Stimulated activated CD8-positive, alpha-beta memory T cell treated with anti-CD3 and anti-CD28 coated beads, Interleukin-12 subunit alpha, Interleukin-12 subunit beta, amount 100 ng/mL, for 4 hours (primary cell): ENCODE measurements at places on chromosomes 16 and 17.
A peak's percentile ranks its signal among the peaks of the same experiment; 100 is the strongest.

DNA sequence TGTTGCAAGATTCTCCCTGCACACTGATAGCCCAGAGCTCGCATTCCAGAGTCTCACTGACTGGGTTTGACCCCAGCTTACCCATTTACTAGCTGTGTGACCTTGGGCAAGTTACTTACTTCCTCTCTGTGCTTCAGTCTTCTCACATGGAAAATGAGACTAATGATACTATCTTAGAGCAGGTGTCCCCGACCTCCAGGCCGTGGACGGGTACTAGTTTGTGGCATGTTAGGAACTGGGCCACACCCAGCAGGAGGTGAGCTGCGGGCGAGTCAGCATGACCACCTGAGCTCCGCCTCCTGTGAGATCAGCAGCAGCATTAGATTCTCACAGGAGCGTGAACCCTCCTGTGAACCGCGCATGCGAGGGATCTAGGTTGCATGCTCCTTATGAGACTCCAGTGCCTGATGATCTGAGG is 15.8 kb downstream of the ANKFY1 start:
- no peak for DNase-seq

- DNase-seq = no peak
Observed at GRCh38 chr17:64572682-64573154, 65.9 kb downstream of the CEP95 start.

DNA sequence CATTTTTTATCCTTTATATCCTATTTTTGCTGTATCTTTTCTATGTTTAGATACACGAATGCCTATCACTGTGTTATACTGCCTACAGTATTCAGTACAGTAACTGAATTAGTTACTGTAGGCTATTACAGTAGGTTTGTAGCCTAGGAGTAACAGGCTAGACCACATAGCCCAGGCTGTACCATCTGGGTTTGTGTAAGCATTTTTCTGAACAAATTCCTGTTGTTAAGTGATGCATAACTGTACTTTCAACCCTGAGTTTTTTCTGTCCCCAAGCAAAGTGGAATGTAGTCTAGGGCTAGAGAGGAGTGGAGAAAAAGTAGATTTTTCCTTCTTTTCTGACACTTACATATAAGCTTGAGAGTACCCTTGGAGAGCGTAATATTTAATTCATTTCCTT is 282.1 kb downstream of the HS3ST3B1 start:
- DNase-seq = no peak

GRCh38 chr17:55281649-55282378 is 17.1 kb downstream of the HLF start:
- no peak for DNase-seq

DNA sequence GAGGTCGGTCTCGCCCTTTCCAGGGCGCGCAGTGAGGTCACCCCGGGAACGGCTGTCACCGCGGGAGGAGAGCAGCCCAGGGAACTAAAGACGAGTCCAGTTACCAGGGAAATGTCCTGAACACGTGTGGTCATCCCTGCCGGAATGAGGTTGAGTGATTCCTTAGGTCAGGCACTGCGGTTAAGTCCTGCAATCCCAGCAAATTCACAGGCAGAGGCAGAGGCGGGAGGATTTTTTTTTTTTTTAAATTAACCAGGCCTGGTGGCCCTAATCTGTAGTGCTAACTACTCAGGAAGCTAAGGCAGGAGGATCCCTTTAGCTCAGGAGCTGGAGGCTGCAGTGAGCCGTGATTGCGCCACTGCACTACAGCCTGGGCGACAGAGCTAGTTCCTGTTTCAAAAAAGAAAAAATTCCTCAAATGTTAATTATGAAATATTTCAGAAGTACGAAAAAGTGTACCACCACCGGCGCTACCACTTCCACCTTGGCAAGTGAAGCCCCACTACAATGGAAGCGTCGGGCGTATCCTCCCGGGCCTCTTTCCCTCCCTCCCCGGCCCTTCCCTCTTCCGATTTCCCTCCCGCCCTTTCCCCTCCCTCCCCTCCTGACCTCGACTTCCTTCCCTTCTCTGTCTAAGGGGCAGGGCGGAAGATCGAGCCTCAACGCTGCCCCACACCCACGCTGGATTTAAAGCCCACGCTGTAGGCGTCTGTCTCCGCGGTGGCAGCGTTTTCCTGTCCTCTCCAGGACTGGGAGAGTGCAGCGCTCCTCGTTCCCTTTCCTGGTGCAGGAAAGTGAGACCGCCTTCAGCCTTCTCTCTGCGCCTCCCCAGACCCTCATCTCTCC is 27.3 kb downstream of the SLFN11 start:
- no peak for DNase-seq

GRCh38 chr16:23072769-23073549 is 76.3 kb downstream of the USP31 start:
- DNase-seq = no peak

- no peak for DNase-seq
Observed at GRCh38 chr16:51565184-51565583, 414.1 kb upstream of the SALL1 start.

DNA sequence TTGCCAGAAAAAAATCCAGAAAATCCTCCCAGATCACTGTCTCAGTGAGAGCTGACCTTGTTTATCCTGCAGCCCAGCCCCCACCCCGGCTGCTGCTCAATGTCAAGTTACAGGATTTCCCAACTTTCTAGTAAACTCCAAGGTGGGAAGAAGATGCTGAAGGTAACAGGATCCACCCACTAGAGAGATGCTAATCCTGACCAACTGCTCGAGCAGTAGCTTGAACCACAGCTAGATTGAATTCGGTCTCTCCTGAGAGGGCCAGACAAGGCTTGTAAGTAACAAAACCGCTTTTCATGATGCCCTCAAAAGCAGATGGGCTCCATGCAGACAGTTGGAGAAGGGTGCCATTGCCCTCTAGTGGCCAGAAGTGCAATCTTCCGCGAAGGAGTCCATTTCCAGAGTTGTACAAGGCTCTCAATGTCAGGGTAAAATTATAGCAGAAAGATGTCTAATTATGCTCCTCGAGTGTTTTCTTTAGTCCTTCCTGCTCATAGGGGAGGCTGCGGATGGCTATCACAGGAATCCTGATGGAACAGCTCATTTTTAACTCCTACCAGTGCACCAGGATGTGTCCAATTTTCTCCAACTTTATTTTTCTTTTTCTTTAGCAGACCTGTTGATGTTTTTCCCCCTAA is 3.9 kb downstream of the CDH11 start:
- DNase-seq = no peak

- no peak for DNase-seq
Observed at GRCh38 chr17:77109764-77110359, 30.9 kb upstream of the SEC14L1 start.

GRCh38 chr16:49128740-49129139 is 152.9 kb downstream of the CBLN1 start:
- no peak for DNase-seq

- DNase-seq = no peak
Observed at GRCh38 chr17:61129267-61130254, 270.1 kb upstream of the TBX2 start.

DNA sequence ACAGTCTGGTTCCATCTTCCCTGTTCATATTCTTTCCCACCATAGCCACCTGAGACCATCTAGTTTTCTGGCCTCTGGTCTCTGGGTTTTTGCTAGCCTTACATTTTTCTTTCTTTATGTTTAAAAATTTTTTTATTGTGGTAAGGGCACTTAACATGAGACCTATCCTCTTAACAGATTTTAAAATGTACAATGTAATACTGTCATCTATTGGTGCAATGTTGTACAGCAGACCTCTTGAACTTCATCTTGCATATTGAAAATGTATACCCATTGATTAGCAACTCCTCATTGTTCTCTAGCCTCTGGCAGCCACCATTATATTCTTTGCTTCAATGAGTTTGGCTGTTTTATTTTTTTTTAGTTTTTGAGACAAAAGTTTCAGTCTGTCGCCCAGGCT is 39.2 kb downstream of the ITGAM start:
- no peak for DNase-seq

DNA sequence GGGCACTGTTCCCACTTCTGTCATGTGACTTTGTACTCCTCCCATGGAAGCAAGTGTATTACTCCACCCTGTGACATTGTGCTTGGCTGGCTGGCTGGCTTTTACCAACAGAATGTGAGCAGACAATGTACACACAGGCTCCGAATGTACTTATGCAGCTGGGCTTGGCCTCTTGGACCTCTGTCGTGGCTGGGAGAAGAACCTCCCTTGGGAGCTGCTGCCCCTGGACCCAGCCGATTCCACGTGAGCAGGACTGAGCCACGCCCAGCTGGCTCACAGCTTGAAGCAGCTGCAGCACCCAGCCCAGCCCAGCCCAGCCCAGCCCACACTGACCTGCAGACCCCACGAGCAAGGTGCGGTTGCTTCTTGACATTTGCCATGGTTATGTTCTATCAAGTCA is 177.5 kb downstream of the RBFOX3 start:
- no peak for DNase-seq

DNA sequence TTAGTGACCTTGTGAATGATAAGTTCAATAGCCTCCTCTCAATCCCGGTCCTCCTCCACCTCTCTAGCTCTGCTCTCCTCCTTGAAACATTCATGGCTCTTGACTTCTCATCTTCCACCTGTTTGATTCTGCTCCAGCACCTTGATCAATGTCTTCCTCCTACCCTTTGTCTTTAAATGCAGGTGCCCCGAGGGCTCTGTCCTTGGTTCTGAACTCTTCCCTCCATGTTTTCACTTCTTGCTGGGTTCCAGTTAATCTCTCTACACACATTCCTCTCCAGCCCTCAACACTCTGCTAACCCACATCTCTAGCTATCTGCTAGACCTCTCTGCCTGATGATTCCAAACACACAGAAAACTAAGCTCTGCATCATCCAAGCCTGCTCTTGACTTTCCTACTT is 13.4 kb downstream of the CD300E start:
- no peak for DNase-seq

DNA sequence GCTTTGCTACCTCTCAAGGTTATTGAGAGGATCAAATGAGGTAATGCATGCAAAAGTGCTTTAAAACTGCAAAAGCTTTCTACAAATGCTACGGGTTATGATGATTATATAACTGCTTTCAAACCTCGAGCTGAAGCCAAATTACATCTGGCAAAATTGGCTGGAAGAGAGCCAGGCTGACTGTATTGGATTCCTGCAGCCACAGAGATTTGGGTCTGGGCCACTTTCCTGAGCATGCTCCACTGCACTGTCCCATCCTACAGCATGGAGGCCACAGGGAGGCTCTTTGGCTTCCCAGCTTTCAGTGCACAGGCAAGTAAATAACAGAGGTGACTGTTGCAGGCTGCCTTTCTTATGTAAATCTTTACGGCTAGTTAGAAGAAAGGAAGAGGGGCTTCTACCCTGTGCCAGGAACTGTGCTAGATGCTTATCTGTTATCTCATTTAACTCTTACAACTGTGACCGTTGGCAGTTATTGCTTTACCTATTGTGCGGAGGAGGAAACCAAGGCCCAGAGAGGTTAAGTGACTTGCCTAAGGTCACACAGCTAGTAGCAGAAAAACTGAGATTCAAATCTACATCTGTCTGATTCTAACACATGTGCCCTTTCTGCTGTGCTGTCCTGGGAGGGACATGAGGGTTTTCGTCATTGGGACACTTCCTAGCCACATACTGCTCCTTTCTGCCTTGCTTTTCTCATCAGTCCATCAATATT is 121.8 kb downstream of the SPACA3 start:
- DNase-seq = no peak

DNA sequence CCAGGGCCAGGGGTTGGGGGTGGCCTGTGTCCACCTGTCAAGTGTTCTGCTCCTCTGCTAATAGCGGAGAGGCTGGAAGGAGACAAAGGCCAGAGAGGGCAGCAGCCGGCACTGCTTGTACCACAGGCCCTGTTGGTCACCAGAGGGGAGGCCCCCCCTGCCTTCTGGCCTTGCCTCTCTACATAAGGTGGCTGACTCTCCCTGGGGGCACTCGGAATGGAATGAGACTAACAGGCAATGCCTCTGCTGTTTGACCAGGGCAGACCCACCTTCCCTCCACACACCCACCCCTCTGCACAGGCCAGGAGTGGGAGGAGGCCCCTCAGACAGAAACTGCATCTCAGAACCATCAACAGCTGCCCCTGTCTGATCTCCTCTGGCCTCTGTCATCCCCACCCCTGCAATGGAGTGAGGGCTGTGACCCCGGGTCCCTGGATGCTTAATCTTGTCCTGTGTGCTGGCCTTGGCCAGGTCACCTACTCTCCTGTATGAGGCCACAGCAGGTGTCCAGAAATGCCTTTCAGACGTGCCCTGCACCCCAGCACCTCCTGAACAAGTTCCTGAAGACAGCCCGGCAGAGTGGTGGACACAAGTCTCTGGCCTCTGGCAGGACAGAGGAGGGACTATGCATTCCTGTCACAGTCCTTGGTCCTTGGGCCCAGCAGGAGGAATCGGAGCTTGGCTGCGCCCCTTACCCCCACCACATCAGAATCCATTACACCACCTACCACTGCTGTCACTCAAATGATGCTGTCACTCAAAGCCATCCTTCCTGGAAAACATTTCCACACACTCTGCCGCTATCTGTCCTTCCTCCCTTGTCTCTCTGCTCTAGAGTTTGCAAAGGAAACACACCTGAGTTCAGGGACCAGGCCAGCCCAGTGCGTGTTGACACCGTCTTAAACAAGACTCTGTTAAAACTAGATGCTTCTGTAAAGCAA is 107.5 kb upstream of the ZNF750 start:
- DNase-seq = no peak

DNA sequence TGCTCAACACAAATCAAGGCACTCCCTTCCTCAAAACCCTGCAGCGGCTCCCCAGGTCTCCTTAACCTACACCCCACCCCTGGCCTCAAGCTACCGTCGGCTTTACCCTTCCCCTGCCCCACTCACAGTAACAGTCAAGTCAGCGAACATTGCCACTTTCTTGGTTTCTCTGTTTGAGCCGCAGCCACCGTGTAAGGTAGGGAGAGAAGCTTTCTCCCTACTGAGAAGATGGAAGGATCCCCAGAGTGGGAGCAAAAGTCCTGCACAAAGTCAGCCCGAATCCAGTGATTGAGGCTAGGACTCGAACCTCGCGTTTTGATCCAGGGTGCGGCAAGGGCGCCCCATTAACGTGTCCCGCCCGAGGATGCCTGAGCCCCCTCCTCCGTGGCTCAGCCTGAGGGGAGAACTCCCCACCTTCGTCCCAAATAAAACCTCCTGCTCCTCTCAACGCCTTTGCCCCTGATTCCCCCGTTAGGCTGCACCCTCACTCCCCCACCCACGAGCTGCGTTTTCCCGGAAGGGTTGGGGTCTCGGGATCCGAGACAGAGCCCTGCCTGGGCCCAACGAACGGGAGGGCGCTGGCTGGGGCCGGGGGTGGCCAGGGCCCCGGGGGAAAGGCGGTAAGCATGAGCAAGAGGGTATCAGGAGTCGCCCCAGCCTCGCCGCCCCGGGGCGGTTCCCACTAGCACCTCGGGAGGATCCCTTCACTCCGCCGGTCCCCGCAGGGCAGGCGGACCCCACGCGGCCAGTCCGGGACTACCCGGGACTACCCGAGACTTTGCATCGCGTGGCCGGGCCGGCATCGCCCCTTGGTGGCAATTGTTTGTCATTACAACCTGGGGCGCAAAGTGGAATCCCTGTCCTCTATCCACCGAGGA is 9.9 kb upstream of the NAGS start:
- DNase-seq = peak; percentile 29

- DNase-seq = no peak
Observed at GRCh38 chr17:1639549-1640180, 5.9 kb downstream of the SCARF1 start.

DNA sequence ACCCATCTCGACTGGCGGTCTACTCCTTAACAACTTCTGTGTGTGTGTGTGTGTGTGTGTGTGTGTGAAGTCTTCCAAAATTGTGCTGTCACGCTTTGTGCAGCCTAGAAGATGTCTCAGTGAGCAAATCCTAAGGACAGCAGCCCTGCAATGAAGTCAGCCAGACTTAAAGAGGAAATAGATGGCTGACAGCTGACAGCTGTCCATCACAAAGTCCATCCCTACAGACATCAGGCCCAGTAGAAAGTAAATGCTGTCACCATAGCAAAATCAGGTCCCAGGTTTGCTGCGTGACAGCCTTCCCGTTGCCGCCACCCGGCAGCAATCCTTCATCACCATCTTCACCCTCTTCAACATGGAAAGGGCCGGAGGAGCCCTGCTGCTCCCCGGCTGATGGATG is 416.0 kb downstream of the SOX9 start:
- no peak for DNase-seq
